ENCODE measurements at places on chromosomes 16 and 17.
A peak's percentile ranks its signal among the peaks of the same experiment; 100 is the strongest.

- no peak for DNase-seq
Observed at GRCh38 chr16:79510879-79511278, 89.7 kb downstream of the MAF start.

- DNase-seq = no peak
Observed at GRCh38 chr17:37839196-37839978, 84.8 kb upstream of the TBC1D3K start.

DNA sequence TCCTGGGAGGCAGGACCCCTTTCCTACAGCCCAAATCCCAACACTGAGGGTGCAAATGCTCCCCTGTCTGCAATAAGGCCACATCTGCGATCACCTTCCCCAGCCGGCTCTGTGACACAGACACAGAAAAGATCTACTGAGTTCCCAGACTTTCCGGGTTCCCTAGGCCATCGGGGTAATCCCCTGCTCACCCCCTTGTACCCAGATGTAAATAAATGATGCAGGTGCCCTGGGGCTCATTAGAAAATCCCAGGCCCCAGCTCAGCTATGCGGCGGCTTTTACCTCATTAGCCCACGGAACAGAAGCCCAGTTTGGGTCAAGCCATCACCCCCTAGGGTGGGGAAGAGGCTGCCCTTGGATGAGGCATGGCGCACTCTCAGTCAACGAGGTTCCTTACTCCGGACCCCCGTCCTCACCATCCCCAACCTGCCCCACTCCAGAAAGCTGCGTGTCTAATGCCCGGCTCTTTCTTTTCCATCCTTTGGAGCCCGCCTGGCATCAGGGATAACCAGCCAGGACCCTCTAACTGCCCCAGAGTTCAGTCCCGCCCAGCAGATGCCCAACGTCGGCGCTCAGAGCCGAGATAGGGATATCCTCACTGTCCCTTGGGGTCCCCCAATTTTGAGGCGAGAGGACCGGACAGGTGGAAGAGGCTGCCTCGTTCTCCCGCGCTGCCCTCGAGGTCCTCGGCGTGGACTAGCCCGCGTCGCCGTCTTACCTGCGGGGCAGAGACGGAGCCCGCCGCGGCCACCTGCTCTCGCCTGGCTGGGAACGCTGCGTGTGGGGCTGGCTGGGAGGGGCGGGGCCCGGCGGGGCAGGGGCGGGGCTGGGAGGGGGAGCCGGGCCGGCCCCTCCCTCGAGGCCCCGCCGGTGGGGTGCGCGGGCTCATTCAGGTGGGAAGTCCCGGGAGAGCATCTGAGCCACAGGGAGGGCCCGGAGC is at the start of gene ZNF385C:
ZNF385C (minus strand) TSS at position 783 of the 941 bp plus-strand sequence. CDS start 35,417 bp downstream, outside the sequence.
- no peak for DNase-seq

DNA sequence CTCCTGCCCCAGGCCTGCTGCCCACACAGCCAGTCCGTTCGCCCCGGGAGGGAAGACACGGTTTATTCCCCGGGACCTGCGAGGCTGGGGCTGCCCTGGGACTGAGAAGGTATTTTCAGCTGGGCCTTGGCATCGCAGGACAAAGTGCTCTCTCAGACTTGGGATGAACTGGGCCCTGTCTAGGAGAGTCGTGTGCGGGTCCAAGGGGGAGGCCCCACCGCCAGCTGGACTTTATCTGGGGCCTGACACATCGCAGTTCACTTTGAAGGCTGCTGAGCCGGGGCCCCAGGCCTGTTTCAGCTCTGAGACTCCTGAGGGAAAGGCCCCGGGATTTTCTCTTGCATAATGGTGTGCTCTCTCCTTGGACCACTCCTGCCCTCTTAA is 6.8 kb downstream of the CRISPLD2 start:
- DNase-seq = no peak

DNA sequence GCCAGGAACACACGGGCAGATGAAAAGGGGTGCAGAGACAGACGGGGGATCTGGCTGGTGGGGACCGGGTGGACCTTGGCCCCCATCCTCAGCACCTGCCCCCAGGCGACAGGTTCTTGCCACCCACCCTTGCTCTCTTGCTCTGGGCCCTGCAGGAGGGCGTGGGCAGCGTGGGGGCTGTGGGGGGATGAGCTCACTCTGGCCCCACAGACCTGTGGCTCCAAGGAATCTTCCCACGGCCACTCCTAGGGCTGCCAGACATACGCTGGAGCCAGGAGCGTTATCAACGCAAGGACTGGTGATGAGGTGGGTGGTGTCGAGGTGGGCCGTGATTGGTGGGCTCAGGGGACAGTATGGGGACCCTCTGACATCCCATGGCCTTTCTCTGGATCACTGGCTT is 6.3 kb downstream of the CTRB1 start:
- DNase-seq = no peak

GRCh38 chr17:28118362-28118761 is 75.9 kb downstream of the NLK start:
- no peak for DNase-seq

- no peak for DNase-seq
Observed at GRCh38 chr17:7018331-7018964, 4.4 kb upstream of the BCL6B start.

DNA sequence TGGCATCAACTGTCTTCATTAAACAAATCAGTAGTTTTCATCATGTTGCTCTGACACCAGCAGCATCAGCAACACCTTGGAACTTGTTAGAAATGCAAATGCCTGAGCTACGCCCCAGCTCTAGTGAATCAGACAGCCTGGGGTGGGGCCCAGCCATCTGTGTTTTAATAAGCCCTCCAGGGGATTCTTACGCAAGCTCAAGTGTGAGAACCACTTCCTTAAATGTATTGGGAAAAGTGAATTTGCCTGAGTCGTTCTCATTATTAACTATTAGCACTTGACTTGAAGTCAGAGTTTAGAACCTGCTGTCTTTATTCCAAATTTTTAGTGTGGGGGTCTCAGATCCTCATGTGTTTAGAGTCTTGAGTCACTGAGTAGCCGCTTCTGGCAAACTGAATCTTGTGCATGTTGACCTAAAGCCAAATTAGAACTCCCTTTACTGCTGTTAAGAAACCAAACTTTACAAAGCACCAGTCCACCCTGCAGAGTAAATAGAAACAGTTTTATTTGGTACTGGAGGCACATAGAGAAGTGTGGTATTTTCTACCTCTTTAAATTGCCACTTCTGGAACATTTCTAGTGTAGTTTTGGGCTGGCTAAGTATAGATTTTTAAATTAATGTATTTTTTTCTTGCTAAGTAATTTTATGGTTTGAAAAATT is 137.4 kb upstream of the COX10 start:
- peak; percentile 50 for DNase-seq

DNA sequence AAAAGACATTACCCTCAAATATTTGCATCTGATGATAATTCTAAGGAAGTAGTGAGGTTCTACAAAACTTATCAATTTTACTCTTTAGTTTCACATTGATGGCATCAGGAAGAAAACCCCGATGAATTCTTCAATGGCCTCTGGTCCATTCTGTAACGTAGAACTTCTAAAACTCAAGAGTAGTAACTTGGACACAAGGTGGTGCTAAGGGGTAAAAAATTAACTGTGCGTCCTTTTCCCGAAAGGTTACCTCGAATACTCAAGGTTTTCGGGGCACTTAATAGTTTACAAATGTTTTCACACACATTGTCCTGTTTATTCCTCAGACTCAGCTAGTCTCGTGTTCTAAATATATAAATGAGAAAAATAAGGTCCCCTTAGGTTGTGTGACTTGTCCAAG is 517.3 kb upstream of the ZFHX3 start:
- DNase-seq = no peak

- no peak for DNase-seq
Observed at GRCh38 chr16:9670033-9670432, 512.2 kb downstream of the GRIN2A start.

- DNase-seq = no peak
Observed at GRCh38 chr16:70399381-70399780, 39.5 kb downstream of the ST3GAL2 start.

- no peak for DNase-seq
Observed at GRCh38 chr17:1972487-1973160, 52.5 kb downstream of the RTN4RL1 start.

DNA sequence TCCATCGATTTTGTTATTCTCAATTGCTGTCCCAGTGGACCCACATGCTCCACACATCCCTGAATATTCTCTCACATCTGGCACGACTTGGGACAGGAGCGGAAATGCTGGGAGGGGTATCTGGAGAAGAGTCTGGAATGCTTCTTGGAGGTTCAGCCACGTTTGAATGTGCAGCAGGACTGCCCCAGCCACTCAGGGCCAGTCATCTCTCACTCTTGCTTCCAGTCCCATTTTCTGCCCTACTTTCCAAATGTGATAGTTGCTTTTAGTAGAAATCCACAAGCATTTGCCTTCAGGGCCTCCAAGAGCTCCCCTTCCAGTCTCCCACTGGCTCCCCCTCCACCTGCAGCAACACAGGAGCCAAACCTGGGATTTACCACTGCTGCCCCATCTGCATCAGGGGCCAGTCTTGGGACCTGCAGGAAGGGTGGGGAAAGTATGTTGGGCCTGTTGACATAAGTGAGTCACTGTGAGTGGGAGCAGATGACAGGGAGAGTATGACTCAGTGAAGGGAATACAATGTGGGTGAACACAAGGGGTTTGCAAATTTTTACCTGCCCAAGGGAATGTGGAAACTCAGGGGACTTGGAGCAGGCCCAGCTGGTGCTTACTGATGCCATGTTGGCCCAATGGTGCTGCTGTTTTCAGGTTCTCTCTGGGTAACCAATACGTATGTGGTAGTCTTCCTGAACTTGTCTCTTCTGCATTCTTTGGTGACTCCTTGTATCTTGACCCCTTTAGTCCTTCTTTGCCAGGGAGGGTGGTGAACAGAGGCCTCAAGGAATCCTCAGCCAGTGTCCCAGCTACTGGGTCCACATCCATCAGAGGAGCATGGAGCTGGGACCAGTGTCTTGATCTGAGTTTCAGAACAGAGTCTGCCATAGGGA is 78.8 kb upstream of the CRHR1 start:
- peak; percentile 71 for DNase-seq

GRCh38 chr17:50260501-50260911 is 13.8 kb upstream of the TMEM92 start:
- DNase-seq = no peak

- no peak for DNase-seq
Observed at GRCh38 chr17:12745486-12745885, 43.8 kb upstream of the ARHGAP44 start.

GRCh38 chr16:62907562-62907961 is 871.3 kb upstream of the CDH8 start:
- DNase-seq = no peak

- DNase-seq = no peak
Observed at GRCh38 chr16:3785413-3785812, 68.1 kb upstream of the TRAP1 start.

GRCh38 chr17:43878260-43879175 is 28.8 kb downstream of the MPP2 start:
- peak; percentile 74 for DNase-seq

DNA sequence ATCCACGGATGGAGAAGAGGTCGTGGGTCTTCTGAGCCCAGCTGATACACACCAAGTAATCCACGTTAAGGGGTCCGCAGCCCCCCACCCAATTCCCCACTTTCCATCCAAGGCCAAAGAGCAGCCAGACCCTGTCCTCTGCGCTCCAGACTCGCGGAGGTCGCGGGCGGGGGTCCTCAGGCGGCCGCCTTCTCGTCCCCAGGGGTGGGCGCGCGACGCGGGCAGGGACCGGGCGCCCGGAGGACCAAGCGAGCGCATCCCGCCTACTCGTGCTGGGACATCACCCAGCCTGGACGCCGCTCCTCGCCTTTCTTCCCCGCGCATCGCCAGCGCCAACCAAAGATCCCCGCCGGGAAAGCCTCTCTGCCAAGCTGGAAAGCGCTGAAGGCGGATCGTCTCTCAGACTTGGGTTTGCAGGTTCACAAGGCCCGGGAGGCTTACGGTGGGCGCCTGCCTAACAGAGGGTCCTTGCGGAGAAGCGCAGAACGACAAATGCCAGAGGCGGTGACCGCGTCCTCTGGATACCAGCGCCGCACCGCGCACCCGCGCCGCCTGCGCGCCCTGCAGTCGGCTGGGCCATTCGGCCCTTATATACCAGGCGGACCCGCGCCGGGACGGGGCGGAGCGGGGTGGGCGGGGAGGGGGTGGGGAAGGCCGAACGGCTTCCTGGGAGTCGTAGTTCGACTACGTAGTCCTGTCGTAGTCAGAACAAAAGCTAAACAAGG is 471.6 kb downstream of the SOX9 start:
- DNase-seq = peak; percentile 70

DNA sequence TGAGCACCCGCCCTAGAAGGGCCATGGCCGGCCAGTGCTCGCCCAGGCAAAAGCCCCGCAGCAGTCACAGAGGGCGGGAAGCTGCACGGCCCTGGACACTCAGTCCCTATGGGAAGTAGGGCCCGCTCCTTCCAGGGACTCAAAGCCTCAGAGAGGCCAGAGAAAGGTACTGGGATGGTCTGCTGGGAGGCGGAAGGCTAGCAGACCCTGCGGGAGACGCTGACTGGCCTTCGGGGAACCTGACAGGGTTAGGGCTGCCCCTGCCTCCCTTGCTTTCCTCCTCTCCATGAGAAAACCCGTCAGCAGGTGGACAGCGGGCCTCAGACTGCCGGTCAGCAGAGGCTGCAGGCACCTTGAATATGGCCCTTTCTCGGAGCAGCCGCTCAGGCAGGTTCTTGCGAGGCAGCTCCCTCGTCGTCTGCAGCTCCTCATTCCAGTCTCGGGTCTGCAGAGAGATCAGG is 11.5 kb downstream of the CLUH start:
- DNase-seq = no peak

Measured in foreskin keratinocyte (primary cell).